ENCODE measurements at places on chromosomes 5 and 9. TPM values are rescaled to one million over a fixed set of nuclear protein-coding genes. Genes with fewer than 3 reads are reported as not detected.

Gene TAF11L10
- total RNA-seq, result not detected

Gene PKD2L2
- total RNA-seq, result 0.26 TPM

Gene SAPCD2
- total RNA-seq, result 0.26 TPM

GRCh38 chr5:58649716-58650115, 66.8 kb downstream of the RAB3C start:
- DNase-seq, result no peak

Gene KIF27
- 4.8 TPM for total RNA-seq

- DNase-seq, result peak; percentile 95
Measured at GRCh38 chr5:35884191-35884769, 27.6 kb downstream of the IL7R start.

Gene ORM2
- not detected for total RNA-seq

DNA sequence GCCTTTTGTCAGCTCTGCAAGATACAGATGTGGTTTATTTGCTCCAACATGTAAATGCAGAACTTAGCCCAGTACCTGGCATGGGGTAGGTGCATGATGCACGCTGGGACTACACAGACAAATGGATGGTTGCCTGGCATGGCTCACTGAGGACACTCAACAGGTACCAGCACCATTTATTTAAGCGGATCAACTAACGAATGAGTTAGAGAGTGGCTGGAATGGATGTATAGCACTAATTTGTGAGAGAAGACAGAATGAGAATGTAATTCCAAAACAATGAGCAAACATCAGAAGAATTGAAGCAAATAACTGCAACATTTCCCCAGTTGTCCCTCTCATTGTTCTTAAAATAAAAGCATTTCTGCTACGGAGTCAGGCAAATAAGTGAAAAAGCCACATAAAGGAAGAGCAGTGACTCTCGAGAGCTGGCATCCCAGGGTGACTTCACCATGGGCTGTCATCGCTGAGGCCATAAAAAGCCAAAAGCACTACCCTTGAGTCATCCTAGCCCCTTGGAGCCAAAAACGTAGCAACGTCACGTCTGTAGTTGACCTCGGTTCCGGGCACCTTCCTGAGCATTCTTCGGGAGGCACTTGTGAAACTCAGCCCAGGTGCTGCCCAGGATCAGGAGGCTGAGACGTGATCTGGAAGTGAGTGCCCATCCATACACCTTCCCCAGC, 290.3 kb downstream of the NSG2 start:
- peak; percentile 80 for DNase-seq

DNA sequence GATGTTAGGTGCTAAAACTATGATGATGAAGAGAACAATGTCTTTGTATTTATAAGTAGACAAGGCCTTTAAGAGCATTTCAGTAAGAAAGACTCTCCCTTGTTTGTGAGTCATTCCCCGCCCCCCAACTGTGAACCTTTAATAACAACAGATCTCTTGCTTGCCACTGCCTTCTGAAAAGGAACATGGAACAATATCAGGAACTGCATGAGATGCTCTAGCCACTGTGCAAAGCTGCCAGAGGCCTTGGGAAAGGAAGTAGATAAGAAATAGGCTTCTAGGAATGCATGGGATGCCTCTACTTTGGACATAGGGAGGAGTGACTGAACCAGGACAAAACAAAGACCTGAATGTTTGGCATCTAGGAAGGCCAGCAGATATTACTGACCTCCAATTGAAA, 296.1 kb upstream of the MPDZ start:
- no peak for DNase-seq
